Left ventricle myocardium inferior (tissue), 1 donor: ENCODE measurements at places on chromosomes 5 and 9. TPM values are rescaled to one million over a fixed set of nuclear protein-coding genes. Genes with fewer than 3 reads are reported as not detected.

- DNase-seq, result no peak
Observed at GRCh38 chr9:6880626-6881025, 122.9 kb downstream of the KDM4C start.

- DNase-seq, result no peak
Observed at GRCh38 chr9:87889065-87889881, 6.6 kb downstream of the SPATA31E1 start.

- no peak for DNase-seq
Observed at GRCh38 chr9:78132701-78133058, 101.1 kb upstream of the GNAQ start.

GRCh38 chr9:128718475-128718874 lies 5.5 kb downstream of the ZDHHC12 start:
- DNase-seq, result no peak

DNA sequence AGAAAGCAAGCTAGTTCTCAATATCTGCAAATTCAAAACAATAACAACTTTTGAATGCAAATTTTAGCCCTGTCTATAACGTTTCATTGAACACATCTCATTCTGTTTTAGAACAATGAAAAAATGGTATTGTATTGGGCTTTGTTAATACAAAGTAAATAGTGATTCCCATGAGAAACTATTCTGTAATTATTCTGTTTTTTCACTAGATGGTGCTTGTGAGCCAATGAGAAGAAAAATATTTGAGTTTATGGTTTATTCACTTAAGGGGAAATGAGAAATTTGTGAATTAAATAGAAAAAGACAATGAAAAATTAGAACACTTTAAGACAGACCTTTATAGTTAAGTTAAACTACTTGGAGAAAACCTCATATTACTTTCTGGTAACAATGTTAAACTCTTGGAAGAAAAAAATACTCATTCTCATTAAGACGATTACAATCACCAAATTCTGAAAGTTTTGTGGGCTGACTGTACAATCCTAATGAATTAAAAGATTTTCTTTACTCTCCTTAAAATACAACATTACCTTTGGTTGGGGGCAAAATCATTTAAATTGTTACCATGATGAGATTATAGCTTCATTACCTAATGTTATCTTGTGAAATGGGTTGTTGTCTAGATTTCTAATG lies 127.0 kb downstream of the NNT start:
- DNase-seq, result no peak

DNA sequence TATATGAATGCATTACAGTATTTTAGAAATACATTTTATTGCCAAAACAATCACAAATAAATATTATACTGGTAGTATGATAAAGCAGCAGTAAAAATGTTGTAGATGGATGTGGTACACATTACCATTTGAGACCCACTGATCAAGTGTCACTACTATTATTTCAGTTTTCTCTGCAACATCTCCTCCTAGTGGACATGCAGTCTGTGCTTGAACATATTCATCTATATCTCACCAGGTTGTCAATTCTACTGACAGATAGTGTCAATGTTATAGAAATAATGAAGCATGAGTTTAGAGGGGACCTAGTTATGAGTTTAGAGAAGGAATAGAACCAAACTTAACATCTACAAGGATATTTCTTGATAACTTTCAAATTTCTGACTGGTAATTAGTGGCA lies 39.2 kb upstream of the ELOVL7 start:
- DNase-seq, result no peak

GRCh38 chr5:178381921-178382695 lies 149.5 kb upstream of the PHYKPL start:
- DNase-seq, result no peak

- peak; percentile 84 for DNase-seq
Observed at GRCh38 chr9:109856785-109857184, 76.8 kb downstream of the PALM2AKAP2 start.

DNA sequence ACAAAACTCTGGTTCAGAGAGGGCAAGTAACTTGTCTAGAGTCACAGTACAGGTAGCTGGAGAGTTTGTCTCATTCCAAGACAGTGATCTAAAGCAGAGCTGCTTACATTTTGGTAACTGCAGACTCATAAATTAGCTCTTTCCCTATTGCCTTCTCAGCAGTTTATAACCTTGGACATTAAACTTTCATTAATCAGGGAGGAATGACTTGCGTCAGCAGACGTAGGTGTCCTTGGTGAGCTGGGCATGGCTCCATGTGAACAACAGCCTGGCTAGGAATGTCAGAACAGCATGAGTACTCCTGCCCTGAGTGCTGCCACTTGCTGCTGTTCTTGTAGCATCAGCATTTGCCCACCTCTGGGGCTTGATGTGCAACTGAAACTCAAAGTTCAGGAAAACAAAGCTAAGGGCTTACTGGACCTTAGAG lies 2.2 kb upstream of the ALDOB start:
- DNase-seq, result peak; percentile 66

DNA sequence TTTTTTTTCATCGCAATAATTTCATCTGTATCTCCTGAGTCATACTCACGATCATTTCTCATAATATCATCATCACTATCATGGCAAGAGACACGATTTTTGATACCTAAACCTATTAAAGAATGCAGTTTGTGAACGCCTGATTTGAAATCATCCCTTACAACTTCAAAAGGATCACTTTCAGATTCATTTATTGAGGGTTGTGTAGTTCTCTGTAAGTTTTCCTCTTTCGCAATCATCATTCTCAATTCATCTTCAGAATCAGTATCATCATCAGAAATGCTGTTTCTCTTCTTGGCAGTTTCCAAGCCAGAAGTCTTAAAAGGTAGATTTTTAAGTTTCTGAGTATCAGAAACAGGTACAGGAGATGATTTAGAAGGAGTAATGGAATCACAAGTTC lies 9.7 kb downstream of the NOL8 start:
- no peak for DNase-seq

GRCh38 chr9:123488722-123489321 lies 132.8 kb downstream of the CRB2 start:
- DNase-seq, result no peak

DNA sequence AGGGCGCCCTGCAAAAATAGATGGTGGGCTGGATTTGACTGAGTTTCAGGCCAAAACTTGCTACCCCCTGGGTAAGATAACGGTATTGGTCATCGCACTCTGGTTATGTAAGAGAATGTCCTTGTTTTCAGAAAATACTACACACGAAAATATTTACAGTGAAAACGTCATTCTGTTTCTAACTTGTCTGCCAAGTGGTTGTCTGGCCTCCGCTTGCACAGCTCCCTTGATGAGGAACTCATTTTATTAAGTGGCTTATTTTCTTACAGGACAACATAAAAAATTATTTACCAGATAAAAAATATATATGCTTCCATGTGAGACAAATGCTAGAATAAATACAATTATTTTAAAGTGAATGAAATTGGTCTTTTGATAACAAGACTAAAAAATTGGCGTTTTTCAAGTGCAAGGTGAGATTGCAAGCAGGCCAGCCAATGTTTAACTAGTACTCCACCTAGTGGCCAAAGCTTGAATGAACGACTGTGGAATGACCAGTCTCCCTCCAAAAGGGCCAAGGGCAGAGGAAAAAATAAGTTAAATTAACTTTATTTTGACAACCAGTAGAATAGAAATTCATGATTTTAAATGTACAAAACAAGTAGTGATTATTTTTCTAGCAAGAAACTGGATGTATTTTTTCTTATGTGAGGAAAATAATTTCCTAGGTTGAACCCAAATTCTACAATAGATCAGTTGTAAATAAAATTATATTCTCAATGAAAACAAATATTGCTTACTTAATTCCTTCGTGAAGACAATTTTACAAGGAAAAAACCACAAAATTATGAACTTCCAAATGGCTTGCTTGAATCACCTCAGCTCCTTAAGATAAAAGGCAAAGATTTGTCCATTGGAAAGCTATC lies 93.2 kb downstream of the ZFAND5 start:
- DNase-seq, result no peak

- no peak for DNase-seq
Observed at GRCh38 chr5:10125116-10125515, 124.6 kb downstream of the ATPSCKMT start.

DNA sequence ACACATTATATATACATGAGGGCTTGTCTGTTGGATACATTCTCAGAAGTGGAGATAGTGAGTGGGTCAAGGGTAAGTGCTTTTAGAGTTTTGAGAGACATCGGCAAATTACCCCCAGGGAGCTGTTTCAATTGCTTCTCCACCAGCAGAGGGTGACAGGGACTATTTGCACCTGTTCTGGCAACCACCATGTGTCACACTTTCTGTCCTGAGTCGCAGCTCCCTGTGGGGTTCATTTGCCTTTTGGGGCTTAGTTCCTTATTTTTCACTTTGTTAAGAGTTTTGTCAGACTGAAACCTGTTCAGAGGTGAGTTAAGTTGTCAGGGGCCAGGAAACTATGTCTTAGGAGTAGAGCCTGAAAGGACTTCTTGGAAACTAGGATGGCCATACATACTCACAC lies 20.1 kb upstream of the SLC36A1 start:
- no peak for DNase-seq

- DNase-seq, result no peak
Observed at GRCh38 chr5:60417500-60418181, 282.3 kb downstream of the DEPDC1B start.

DNA sequence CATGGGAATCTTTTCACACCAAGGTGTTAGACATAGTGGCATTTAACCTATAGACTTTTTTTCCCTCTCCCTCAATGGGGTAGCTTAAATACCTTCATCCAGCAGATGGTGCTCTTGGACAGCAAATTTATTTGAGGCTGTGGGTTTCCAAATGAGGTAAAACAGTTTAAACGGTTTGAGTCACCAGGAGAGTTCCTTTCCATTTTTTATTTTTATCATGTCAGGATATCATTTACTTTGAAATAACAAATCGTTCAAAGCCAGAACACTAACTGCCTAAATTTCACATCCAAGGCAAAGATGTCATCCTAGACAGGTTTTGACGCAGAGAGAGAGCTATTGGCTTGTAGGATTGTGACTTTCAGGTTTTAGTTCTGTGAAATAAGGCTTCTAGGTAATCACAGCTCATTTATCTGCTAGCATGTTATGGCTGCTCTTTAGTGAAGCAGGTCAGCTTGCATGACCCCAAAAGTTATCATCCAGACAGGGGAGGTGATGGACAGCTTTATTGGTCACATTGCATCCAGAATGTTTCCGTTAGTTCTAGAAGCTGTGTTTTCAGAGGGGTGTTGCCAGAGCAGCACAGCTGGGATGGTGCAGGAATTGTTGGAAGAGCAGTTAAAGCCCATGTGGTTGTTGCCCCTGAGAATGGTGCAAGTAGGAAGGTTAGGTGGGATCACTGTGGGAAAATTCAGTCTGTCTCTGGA lies 69.8 kb downstream of the KDM4C start:
- DNase-seq, result no peak

GRCh38 chr5:154478224-154478565 lies at the start of gene HAND1:
TSS of gene HAND1 (minus strand) at chr5:154478227. CDS start at chr5:154478008, 219 bp downstream.
- DNase-seq, result peak; percentile 79

GRCh38 chr5:156331845-156332244 lies 4.9 kb downstream of the SGCD start:
- DNase-seq, result no peak

DNA sequence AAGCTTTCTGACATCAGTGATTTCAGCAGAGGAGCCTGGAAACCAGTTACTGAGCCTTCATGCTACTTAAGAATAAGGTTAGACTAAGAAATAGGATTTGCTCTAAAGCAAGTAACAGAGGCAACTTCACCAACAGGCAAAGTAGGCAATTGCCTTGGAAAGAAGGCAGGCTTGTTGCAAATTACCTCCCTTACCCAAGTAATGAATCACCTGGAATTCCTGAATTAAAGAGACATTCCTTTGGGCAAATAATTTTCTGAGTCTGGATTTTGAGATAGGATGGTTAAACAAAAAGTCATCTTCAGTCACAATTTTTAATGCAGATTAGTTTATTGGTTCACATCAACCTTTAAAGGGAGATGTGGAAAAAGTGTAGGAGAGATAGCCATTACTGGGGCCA lies 92.8 kb downstream of the ITGA1 start:
- no peak for DNase-seq

DNA sequence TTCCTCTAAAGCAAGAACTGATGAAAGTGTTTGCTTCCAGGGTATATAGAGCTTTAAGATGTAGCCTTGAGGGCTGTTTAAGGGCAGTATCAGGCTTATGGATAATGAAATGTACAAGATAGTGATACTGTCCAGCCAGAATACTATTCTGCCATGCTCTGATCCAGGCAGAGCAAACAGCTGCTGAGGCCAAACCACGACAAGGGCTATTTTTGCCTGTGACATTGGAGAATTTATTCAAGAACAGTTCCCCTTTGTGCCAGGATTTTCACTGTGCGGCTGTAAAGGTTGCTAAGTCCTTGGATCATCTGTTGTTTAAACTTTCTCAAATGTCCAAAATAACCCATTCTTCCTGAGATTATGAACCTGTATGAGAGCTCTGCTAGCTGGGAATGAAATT lies 70.4 kb downstream of the OTP start:
- DNase-seq, result no peak

DNA sequence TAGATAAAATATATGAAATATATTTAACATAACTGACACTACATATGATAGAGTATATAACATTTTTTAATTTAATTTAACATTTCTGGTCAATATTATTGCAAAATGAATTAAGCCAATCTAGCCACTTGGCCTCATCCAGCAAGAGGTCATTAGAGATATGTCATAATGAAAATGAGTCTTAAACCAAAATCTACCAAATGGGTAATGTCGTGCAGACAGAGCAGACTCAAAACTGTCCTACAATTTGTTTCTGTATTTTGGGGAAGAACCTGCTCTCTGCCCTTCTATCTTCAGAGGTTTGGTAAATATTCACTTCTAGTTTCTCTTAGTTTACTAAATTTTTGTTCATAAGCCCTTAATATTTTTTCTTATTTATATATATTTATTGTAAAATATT lies 61.4 kb downstream of the ARHGEF28 start:
- DNase-seq, result no peak

DNA sequence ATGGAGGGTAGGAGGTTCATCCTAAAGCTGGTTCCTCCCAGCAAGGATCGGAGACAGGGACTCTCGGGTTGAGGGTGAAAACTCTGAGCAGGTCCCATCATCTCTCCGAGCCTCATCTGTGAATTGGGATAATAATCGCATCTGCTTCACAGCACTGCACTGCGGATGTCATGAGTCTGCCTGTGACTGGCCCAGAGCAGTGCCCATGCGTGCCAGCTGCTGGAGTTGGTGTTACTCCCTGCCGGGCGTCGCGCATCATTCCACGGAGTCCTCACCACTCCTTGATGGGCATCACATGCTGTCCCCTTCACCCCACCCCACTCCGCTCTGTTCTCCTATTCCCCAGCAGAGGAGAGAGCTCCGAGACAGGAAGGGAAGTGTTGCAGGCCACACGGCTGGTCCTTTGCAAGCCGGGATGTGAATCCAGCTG lies 35.1 kb upstream of the ORM1 start:
- peak; percentile 12 for DNase-seq

FBP2 gene
- 0.33 TPM for total RNA-seq

NXNL2 gene
- 0.30 TPM for total RNA-seq

PAX5 gene
- total RNA-seq, result not detected

RHOBTB3 gene
- 79.7 TPM for total RNA-seq

TTC16 gene
- total RNA-seq, result 0.25 TPM

IL7R gene
- total RNA-seq, result 0.66 TPM

FOXD4 gene
- total RNA-seq, result 0.11 TPM
